ENCODE measurements at places on chromosomes 1 and 21.

DNA sequence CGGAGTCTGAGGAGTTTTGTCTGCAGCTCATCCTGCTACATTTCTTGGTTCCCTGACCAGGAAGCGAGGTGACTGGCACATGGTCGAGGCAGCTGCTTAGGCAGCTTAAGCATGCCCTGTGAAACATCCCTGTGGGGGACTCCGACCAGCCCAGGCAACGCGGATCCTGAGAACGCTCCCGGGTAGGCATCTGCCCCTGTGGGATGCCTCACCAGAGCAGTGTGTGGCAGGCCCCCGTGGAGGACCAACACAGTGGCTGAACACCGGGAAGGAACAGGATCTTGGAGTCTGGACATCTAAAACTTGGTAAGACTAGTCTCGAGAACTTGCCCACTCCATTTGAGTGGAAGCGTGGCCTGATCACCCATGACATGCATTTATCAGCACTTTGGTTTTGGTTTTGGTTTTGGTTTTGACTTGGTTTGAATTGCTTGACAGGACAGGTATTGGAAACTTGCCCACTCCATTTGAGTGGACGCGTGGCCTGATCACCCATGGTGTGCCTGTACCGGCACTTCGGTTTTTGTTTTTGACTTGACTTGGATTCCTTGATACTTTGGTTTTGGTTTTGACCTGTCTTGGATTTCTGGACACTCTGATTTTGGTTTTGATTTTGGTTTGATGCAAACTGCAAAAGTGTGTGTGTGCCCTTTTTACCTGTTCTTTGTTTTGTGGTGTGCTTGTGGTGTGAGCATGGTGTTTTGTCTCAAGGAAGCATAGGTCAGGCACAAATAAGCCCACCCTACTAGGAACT lies 12.2 kb upstream of the NEK2 start:
- DNase-seq: no peak

DNA sequence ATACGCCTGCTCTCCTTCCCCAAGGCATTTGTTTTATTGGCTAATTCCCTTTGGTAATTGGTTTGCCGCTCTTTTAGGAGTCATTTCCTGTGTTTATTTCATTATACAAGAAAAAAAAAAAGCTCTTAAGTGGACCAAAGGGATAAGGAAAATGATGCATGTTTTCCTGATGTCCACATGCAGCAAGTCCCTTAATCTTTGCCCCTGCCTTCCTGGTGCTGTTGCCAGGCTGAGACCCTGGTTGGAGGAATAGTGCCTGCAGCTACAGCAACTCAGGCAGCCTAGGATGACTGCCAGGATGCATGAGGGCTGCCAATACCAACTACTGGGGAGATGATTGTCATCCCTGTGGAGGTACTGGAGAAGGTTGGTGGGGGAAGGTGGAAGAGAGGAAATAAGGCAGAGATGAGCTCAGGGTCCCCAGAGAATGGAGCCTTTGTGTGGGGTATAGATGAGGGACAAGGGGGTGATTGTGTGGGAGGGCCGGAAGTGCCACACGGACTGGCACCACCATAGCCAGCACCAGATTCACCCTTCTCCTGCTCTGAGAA lies 6.1 kb upstream of the GATAD2B start:
- DNase-seq: no peak

DNA sequence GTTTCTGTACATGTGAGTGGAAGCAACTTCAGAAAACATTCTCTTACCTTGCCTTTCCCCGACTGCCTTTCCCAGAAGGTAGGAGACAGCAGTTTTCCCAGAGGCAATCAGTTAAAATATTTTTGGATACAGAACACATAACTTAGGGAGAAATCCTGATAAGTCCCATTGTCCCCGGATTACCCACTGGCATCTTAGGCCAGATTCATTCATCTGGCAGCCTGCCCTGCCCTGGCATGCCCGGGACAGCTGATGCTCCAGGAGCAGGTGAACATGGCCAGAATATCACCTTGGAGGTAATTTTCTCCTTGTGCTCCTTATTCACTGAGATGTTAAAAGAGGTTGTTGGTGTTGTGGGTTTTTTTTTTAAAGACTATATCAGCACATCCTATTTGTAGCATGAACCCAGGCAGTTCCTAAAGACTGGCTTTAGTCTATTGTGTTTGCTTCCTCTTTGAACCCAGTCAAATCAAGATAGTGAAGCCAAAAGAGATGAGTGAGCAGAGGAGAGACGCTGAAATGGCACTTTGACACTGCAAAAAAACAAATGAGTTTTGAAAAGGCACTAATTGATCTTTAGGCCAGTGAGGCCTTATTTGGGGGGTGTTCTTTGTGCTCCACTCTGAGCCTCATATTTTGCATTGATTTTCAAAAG lies 139.6 kb downstream of the PLPP3 start:
- DNase-seq: no peak

DNA sequence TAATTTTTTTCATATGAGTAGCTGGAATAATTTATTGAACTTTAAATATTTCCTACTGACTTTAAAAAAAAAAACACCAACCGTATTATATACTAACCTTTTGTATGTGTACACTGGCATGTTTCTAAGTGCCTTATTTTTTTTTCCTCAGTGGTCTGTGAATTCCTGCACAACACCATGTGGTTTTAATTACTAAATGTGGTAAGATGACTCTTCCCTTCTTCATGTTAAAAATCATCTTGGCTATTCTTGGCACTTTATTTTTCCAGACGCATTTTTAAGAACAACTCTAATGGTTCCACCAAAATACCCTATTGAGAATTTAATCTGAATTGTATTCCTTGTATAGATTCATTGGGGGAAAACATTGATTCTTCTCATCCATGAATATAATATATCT lies 28.4 kb downstream of the PPP2R5A start:
- DNase-seq: no peak

- DNase-seq: no peak
Observed at GRCh38 chr21:16492892-16493291, 763.1 kb downstream of the USP25 start.

Data from activated naive CD8-positive, alpha-beta T cell treated with anti-CD3 and anti-CD28 coated beads, Interleukin-2, amount 50 U/mL, for 24 hours (primary cell).